H9 (cell line): ENCODE measurements at places on chromosomes 2 and 18. TPM values are rescaled to one million over a fixed set of nuclear protein-coding genes. Genes with fewer than 3 reads are reported as not detected.

The COLEC12 gene
- total RNA-seq, result 0.59 and 0.70 TPM in 2 replicates

The NEU4 gene
- total RNA-seq, result 0.42 and 0.70 TPM in 2 replicates

The SGO2 gene
- 25.6 and 27.0 TPM in 2 replicates for total RNA-seq

- H3K36me3 ChIP-seq, result no peaks in the 10 kb centered on the region
- H3K27ac ChIP-seq, result no peak overlapping the region
- no peaks in the 10 kb centered on the region; the same call in 1 of the 2 replicates for H3K4me1 ChIP-seq
- H3K27me3 ChIP-seq, result no peaks in the 10 kb centered on the region
- no peak overlapping the region for H3K4me3 ChIP-seq
These were observed 9.0 kb downstream of the TMEM247 start for GRCh38 chr2:46488389-46488788.

GRCh38 chr2:3291113-3291512 is 86.5 kb downstream of the EIPR1 start:
- no peak overlapping the region for H3K27ac ChIP-seq
- H3K4me3 ChIP-seq, result no peak overlapping the region
- no peaks in the 10 kb centered on the region for H3K27me3 ChIP-seq

DNA sequence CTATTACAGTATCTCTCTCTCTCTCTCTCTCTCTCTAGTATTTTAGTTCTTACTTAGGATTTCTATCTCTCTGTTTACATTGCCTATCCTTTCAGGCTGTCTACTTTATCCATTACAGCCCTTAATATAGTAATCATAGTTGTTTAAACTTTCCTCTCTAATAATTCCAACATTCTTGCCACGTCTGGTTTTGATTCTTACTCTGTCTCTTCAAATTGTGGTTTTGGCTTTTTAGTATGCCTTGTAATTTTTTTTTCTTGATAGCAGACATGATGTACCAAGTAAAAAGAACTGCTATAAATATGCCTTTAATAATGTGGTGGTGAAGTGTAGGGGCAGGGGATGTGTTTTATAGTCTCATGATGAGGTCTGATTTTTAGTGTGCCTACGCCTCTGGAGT is 1809.5 kb upstream of the CELF4 start:
- no peaks in the 10 kb centered on the region for H3K27me3 ChIP-seq
- H3K4me1 ChIP-seq, result no peaks in the 10 kb centered on the region
- H3K4me3 ChIP-seq, result no peak overlapping the region
- no peak overlapping the region for H3K27ac ChIP-seq
- H3K36me3 ChIP-seq, result no peaks in the 10 kb centered on the region; the same call in 1 of the 2 replicates
- no peak for DNase-seq
